ENCODE measurements at places on chromosomes 5 and 9.
A peak's percentile ranks its signal among the peaks of the same experiment; 100 is the strongest.

DNA sequence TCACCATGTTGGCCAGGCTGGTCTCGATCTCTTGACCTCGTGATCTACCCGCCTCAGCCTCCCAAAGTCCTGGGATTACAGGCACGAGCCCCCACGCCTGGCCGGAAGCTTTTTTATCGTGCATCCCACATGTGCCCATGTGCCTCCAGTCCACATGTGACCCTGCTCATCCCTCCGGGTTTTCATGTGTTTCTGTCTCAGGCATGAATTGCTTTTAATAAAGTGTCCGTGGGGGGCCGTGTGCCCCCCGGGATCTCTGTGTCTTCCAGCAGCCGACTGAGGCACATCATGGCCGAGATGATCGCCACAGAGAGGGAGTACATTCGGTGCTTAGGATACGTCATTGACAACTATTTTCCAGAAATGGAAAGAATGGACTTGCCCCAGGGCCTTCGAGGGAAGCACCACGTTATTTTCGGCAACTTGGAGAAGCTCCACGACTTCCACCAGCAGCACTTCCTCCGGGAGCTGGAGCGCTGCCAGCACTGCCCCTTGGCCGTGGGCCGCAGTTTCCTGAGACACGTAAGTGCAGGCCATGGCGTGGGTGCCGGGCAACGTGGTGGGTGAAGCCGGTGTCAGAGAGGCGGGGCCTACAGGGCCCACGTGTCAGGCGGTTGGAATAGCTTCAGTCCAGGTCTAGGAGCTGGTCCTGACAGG lies 22.1 kb upstream of the LRRC14B start:
- DNase-seq: no peak

GRCh38 chr5:143402017-143402552 lies 1.4 kb downstream of the NR3C1 start:
- peak; percentile 36 for DNase-seq

- DNase-seq: no peak
These were observed 72.6 kb upstream of the CYLC2 start for GRCh38 chr9:102922526-102922925.

DNA sequence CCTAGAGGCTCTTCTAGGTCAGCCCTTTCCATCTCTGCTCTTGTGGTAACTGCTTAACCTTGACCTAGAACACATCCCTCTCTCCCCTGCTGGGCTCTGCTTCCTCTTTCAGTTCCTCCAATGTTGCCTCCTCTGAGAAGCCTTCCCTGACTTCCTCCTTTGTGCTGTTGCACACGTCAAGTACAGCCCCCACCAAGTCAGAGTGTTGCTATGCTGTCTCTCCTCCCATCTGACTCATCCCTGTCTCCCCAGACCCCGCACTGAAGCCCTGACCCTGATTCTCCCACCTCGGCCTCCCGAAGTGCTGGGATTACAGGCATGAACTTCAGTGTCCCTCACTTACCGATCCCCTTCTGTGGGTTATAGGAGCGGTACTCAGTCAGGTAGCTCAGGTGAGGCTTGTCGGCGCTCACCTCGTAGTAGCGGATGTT lies 10.4 kb upstream of the TRIM14 start:
- no peak for DNase-seq

- no peak for DNase-seq
These were observed 15.0 kb downstream of the TENT4A start for GRCh38 chr5:6728011-6728794.

GRCh38 chr5:52077941-52078815 lies 694.9 kb downstream of the ISL1 start:
- no peak for DNase-seq

- no peak for DNase-seq
These were observed 28.8 kb upstream of the DAB2IP start for GRCh38 chr9:121622387-121623203.

GRCh38 chr9:129202613-129203555 lies 24.8 kb upstream of the IER5L start:
- peak; percentile 84 for DNase-seq

All from midbrain (tissue), 1 donor.